ENCODE measurements at places on chromosomes 7 and 10. TPM values are rescaled to one million over a fixed set of nuclear protein-coding genes. Genes with fewer than 3 reads are reported as not detected.

The PON1 gene
- 0.29 TPM for total RNA-seq

The UCN3 gene
- total RNA-seq: not detected

The BHLHA15 gene
- total RNA-seq: not detected

The METTL27 gene
- 7.0 TPM for total RNA-seq

The FAM180A gene
- total RNA-seq: 11.9 TPM

The C7orf57 gene
- total RNA-seq: not detected

The MAGI2 gene
- 20.2 TPM for total RNA-seq

The GIMAP1 gene
- total RNA-seq: 9.0 TPM

The SPDYE16 gene
- total RNA-seq: not detected

The RPP38 gene
- 16.8 TPM for total RNA-seq

The PHYHIPL gene
- under 0.01 TPM for total RNA-seq

The STRIP2 gene
- under 0.01 TPM for total RNA-seq

The RNF32 gene
- total RNA-seq: 0.98 TPM

The TWIST1 gene
- 99.5 TPM for total RNA-seq

The NUPR2 gene
- 5.2 TPM for total RNA-seq

The TCTN3 gene
- 39.4 TPM for total RNA-seq

The MSMB gene
- 7.2 TPM for total RNA-seq

The FAM237B gene
- total RNA-seq: not detected

The CALML3 gene
- total RNA-seq: not detected

The EIF5AL1 gene
- under 0.01 TPM for total RNA-seq

The UTF1 gene
- total RNA-seq: not detected

The SFTPA2 gene
- 0.98 TPM for total RNA-seq

The CABCOCO1 gene
- 1.3 TPM for total RNA-seq

The WASL gene
- 38.3 TPM for total RNA-seq

The MNX1 gene
- total RNA-seq: not detected
